Activated T-helper 1 cell treated with anti-CD3 and anti-CD28 coated beads, Interleukin-12 subunit alpha, Interleukin-12 subunit beta, Interleukin-2, Interleukin-4 antibody, amounts not matched to agents 30 ng/mL and 10 ng/mL and 1 ng/mL, durations not matched to agents 14 hours and 24 hours and 36 hours (primary cell): ENCODE measurements at places on chromosomes 12 and 14.

DNA sequence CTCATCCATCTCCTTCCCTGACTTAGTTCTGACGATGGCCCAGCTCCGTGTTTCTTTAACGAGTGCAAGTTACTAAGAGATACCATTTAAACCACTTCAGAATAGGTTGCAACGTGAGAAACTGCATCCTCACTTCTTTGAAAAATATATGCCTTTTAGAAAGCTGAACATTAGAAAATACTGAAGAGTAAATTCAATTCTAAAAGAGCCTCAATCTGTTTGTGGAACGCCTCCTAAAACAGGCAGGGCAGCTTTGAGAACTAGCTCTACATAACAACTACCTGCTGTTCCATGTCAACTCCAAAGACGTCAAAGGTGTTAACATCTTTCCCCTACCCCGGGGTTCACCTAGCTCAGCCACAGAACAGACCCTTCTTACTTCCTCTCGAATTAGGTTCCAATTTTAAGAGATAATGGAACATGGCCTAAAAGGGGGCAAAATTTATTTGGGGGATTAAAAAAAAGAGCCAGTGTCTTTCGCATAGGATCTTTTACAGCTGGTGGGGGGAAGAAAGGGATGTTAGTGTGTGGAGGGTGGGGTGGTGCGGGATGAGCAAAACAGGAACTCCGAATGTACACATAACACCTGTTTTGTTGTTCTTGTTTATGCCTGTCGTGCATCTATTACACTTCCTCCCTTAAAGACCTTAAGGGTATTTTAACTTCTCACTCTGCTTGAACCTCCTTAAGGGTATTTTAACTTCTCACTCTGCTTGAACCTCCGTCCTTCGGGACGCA, 3.3 kb downstream of the BHLHE41 start:
- no peak for DNase-seq

GRCh38 chr12:106903241-106903945, 52.3 kb upstream of the TMEM263 start:
- DNase-seq, result peak; percentile 75

DNA sequence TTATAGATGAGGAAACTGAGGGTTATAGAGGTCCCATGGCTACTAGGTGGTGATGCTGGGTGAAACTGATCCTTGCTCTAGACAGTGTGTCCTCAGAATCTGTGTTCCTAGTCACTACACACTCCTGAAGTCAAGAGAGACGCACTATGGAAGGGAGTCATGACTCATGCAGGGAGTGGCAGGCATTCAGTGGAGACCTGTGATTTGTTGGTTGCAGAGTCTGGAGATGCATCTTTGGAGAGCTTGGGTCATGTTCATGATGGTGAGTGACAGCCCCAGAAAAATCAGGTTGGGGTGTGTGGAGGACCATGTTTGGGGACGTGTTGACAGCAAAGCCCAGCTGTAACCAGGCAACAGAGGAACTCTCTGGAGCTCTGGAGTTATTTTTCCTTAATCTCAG, 38.0 kb upstream of the FBXO21 start:
- DNase-seq, result no peak

GRCh38 chr14:99971941-99972747, 93.1 kb upstream of the EVL start:
- peak; percentile 5 for DNase-seq

GRCh38 chr12:75882421-75882820, 149.2 kb downstream of the PHLDA1 start:
- DNase-seq, result no peak

GRCh38 chr12:19979584-19979983, 388.8 kb upstream of the PDE3A start:
- DNase-seq, result no peak

GRCh38 chr12:103679421-103680170, 92.5 kb downstream of the STAB2 start:
- DNase-seq, result no peak

GRCh38 chr14:22122227-22122818, 448.7 kb upstream of the OR4E1 start:
- DNase-seq, result no peak
